SW 1271 (cell line): ENCODE measurements at places on chromosomes 6 and 20.

DNA sequence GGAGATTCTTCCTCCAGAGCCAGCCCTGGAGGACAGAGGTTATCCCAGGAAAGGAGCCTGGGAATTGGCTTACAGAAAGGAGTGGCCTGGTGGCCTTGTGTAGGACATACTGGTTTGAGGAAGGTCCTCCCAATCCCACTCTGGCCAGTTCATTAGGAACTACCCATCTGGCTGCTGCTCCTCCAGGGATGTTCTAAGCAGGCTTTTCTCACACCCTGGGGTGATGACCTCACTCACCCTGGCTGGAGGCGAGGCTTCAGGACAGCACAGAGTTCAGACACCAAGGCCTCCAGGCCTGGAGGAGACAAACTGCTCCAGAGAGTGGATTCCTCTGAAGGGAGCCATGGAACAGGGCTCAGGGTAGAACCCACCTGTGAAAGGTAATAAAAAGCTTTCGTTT lies 8.9 kb downstream of the GNMT start:
- DNase-seq: no peak

GRCh38 chr20:62755817-62756724 lies 40.2 kb upstream of the MRGBP start:
- DNase-seq: no peak

DNA sequence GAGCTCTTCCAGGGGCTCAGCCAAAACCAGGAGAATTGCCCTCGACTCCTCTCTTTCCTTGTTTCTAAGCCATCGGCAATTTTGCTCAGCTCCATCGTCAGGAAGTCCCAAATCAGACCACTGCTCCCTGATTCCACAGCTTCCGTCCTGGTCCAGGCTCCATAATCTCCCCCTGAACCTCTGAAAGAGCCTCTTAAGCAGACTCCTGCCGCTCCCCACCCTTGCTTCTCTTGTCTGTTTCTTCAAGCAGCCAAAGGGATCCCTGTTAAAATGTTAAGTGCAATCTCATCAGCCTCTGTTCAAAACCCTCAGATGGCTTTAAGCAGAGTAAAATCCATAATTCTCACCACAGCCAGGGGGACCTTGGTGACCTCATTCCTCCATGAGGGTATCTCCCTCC lies 244.7 kb upstream of the SPTLC3 start:
- DNase-seq: no peak

DNA sequence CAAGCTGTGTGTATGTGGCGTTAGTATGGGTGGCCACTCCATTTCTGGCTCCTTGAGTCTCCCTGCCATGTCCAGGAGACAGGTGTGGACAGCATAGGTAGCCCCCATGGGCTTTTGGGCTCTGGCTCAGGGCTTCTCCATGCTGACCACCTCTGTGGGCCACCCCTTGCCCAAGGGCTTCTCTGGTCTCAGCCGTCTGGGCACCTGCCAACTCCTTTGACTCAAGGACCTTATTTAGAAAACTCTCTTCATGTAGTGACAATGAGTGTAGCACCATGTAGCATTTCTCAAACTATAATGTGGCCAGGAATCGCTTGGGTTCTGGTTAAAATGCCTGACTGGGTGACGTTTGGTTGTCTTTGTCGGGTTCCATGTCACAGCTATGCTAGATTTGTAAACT lies 5.1 kb upstream of the GTSF1L start:
- no peak for DNase-seq

DNA sequence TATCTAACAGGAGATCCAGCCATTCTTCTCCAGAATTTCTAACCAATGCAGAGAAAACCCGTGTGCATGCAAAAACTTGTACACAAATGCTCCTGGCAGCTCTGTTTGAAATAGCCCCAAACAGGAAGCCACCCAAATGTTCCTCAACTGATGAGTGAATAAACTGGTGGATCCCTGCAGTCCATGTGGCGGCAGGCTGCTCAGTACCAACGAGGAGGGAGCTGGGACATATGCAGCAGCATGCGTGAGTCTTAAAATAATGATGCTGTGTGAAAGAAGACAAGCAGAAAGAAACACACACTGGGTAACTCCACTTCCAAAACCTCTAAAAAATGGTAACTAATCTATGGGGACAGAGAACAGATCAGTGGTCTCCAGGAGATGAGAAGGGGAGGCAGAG lies 542.1 kb upstream of the AGPAT4 start:
- DNase-seq: no peak

GRCh38 chr6:26016963-26017631 lies 54.5 kb downstream of the TRIM38 start:
- no peak for DNase-seq

GRCh38 chr6:157459327-157459726 lies 78.3 kb downstream of the ZDHHC14 start:
- no peak for DNase-seq

DNA sequence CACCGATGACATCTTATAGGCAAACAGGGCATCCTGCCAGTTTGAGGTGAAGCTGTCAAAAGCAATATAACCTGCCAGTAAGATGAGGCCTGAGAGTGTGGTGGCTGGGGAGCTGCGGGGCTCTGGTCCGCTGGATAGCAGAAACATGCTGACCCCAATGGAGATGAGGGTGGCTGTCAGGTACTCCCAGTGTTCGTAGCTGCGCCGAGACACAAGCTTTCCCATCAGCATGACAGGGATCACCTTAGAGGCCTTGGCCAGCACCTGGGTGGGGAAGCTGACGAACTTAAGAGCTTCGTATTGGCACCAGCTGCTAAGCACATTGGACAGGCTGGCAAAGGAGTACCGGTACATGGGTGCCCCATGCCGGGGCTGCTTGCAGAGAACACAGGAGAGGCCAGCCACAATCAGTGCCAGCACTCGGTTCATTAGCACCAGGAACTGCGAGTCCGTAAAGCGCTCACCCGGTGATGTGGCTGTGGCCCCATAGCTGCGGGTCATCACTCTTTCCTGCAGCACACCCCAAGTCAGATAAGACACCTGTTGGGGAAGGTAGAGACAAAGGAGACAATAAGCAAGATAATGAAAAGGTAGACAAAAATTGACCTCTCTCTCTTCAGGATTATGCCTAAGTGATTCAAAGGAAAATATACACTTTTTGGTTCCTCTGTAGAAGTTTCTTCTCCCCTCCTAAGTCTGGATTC lies 2.1 kb downstream of the SLC35B2 start:
- DNase-seq: no peak

GRCh38 chr6:105066836-105067235 lies 109.9 kb downstream of the LIN28B start:
- no peak for DNase-seq

DNA sequence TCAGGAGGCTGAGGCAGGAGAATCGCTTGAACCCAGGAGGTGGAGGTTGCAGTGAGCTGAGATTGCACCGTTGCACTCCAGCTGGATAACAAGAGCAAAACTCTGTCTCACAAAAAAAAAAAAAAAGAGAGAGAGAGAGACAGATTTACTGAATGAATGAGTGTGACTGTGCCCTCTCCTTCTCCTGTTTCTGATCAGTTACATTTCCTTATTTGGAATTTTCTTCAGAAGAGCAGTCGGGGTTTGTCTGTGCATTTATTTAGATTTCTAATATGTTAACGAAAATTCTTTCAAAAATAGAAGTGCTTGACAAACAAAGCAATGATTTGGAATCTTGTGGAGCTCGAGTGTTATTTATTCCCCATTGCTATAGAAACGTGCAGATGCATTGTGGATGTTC lies 6.4 kb upstream of the LRRN4 start:
- no peak for DNase-seq

DNA sequence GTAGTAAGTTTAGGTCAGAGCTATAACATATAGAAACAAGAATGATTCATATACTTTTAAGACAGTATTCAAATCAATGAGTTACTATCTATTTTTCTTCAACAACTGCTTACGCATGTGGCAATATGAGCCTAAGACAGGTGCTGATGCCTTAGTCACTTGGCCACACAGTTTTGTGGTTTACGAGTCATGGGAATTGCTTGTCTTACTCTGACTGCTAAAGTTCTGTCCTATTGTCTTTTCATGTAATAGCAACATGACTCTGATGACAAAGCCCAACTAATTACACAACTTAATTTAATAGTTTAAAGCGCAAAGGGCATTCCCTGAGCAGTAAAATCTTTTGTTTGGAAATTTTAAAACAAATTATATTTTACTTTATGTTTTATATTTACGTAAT lies 159.3 kb upstream of the CENPW start:
- peak; percentile 61 for DNase-seq

- DNase-seq: no peak
Observed at GRCh38 chr6:122678841-122679240, 68.6 kb downstream of the PKIB start.

GRCh38 chr6:29791786-29792122 lies 35.9 kb upstream of the HLA-G start:
- no peak for DNase-seq

DNA sequence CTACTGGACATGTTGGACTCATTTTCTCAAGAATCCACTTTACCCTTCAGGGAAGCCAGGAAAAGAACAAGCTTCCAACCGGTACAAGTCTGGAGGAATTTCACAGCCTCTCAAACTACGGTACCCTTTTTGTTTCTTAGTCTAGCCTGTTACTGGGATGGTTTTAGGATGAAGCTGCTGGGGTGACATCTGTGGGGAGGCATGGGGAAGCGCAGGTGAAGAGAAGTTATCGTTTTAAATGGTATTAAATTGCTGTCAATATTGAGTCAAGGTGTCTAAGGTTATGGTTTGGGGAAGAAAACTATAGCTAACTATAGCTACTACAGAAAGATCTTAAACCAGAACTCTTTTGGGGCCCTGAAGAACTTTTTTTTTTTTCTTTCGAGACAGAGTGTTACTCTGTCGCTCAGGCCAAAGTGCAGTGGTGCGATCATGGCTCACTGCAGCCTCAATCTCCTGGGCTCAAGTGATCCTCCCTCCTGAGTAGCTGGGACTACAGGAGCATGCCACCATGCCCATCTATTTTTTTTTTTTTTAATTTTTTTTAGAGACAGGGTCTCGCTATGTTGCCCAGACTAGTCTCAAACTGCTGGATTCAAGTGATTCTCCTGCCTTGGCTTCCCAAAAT lies 128.7 kb downstream of the RIN2 start:
- DNase-seq: no peak

DNA sequence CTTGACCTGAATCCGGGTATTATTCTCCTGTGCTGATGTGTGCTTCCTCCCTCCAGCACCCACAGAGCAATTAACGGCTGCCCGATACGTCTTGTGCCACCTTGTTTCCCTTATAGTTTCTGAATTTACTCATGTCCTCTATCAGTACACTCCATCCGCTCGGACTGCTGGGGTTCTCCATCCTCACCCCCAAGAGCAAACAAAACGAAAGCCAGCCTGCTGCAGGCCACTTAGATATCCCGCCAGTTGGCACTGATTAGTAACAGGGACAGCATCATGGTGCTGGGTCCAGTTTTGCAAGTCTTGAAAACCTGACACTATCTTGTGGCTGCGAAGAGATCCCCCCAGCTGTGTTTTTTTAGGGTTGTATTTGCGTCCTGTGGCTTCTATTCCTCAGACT lies 71.8 kb downstream of the SSR1 start:
- DNase-seq: no peak

- DNase-seq: peak; percentile 74
Observed at GRCh38 chr6:100203400-100203799, 209.4 kb upstream of the MCHR2 start.

- no peak for DNase-seq
Observed at GRCh38 chr6:100475554-100476320, 11.0 kb upstream of the SIM1 start.

- no peak for DNase-seq
Observed at GRCh38 chr20:23011008-23011721, 23.9 kb upstream of the SSTR4 start.

GRCh38 chr6:135464634-135465033 lies 32.9 kb downstream of the AHI1 start:
- DNase-seq: no peak

GRCh38 chr6:129102741-129103140 lies 219.8 kb downstream of the LAMA2 start:
- no peak for DNase-seq

DNA sequence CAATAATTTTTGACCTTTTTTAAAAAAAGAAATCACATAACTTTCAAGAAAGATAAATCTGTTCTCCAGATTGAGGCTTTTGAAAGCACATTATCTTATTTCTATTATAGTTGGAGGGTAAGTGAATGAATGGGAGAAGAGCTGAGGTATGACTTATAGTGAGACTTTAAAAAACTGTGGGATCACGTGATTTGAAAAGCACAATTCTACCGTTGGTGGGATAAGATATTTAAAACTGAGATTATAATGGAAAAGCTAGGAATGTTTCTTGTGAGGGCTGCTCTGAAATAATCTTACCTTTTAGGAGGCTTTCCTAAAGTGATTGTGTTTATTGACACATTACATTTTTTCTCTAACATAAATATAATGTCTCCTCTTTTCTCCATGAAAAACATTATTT lies 9.5 kb upstream of the OPN5 start:
- no peak for DNase-seq

- DNase-seq: no peak
Observed at GRCh38 chr6:9896806-9897205, 518.1 kb downstream of the TFAP2A start.

GRCh38 chr20:9440892-9441291 lies 73.5 kb upstream of the LAMP5 start:
- no peak for DNase-seq

- no peak for DNase-seq
Observed at GRCh38 chr6:36855750-36856149, 16.5 kb upstream of the CPNE5 start.

DNA sequence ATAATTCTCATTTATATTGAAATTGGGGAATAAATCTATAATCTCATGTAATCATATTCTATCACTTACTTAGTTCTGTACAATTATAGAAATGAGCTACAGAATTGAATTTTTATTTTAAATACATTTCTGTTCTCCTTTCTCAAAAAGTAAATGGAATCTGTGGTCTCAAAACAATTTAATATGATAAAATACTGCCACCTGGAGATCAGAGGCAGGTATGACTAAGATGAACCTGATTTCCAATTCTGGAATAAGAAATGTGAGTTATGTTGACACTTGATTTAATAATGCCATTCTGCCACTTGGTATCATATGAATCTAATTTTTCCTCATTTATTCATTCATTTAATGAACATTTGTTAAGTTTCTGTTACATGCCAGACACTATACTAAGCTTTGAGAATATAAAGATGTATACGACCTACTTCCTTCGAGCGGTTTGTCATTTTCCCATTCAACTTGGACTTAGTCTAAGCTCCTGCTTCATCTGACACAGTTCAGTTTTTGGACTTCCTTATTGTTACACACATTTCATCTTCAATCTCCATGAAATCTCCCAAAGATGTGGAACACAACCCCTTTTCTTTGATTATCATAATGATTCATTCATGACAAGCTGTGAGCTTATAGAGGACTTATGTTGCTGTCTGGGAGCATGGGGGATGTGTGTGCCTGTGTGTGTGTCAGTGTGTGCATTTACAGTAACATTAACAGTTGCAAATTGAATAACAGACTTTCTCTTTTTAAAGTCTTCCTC lies 7.5 kb upstream of the CCDC28A start:
- DNase-seq: no peak

DNA sequence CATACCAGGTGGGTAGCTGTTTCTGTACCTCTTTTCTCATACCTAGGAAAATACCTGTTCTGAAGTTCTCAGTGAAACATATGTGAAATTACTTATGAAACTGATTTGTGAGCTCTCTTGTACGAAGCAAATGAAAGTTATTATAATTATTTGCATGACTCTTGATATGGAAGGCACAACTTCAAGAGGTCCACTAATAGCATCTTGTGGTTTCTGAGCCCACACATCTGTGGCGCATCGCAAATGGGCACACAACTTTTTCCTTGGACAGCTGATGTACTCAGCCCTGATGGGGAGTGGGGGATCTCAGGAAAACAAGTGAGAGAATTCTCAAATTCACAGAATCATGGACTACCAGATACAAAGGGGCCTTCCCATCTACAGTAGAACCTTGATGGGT lies 432.3 kb downstream of the CD83 start:
- no peak for DNase-seq
